ENCODE measurements at places on chromosomes 16 and 17.

DNA sequence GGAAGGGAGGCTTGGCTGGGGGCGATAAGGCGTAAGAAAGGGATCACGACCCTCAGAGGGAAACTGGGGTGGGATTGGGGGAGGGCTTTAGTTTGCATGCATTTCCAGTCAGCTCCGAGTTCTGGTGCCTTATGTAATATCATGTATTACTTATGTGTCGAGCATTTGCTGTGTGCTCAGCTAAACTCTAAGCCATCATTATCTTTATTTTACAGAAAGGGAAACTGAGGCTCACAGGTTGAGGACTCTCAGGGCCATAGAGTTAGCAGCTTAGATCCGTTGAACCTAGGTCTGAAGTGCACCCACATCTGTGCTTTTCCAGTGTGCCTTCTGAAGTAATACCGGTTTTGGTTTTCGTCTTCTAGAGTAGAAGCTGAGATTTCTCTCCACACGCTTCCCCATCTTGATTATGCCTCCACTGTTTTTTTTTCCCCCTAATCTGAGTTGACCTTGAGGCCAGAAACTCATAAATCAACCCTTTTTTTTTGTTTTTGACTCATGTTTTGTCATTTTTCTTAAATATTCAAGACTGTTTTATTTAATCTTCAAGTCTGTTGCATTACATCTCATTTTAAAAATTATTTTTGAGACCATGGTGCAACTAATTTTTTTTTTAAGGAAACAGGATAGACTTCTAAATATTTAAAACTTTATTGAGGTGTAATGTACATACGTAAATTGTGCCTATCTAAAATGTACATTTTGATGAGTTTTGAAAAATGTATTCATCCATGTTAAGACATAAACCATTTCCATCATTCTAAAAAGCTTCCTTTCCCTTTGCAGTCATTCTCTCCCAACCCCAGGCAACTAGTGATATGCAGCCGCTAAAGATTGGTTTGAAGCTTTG lies 741 bp downstream of the CYB5B start:
- no peak for DNase-seq

- DNase-seq = no peak
These were observed 2.3 kb downstream of the CCL4 start for GRCh38 chr17:36105781-36106492.

- no peak for DNase-seq
These were observed 102.7 kb downstream of the SDK2 start for GRCh38 chr17:73541561-73541981.

GRCh38 chr17:6589266-6589946 lies 33.1 kb upstream of the PITPNM3 start:
- DNase-seq = no peak

DNA sequence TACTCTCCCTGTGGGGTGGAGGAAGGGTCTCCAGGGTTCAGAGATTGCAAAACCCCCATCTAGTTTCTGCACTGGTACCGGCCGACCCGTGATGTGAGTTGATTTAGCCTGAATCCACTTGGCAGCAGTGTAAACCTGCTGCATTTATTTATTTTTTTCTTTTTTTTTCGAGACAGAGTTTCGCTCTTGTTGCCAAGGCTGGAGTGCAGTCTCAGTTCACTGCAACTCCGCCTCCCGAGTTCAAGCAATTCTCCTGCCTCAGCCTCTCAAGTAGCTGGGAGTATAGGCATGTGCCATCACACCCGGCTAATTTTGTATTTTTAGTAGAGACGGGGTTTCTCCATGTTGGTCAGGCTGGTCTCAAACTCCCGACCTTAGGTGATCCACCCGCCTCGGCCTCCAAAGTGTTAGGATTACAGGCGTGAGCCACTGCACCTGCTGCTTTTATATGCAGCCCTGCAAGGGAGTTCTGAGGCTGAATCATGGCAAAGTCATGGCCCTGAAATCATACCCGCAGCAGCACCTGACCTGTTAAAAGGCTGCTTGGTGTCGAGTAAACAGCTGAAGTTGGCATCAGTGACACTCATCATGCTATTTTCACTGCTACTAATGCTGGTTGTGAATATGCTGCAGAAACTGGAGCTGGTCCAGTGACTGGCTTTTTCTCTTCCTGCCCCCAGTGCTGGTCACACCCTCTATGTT lies 21.4 kb downstream of the DEXI start:
- DNase-seq = no peak

DNA sequence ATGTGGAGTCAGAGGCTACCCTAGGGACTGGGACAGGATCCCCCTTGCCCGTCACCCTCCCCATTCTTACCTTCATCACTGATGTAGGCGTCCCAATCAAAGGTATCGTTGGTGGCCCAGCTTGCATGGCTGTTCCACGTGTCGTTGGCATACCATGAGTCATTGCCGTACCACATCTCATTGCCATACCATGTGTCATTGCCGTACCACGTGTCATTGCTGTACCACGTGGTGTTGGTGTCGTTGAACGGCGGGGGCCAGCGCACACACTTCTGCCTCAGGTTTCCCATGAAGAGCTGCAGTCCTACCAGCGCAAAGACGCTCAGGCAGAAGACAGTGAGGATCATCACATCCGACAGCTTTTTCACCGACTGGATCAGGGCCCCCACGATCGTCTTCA lies 4.8 kb downstream of the SCN4A start:
- DNase-seq = no peak

- DNase-seq = no peak
These were observed 21.2 kb downstream of the CALB2 start for GRCh38 chr16:71379711-71380110.

DNA sequence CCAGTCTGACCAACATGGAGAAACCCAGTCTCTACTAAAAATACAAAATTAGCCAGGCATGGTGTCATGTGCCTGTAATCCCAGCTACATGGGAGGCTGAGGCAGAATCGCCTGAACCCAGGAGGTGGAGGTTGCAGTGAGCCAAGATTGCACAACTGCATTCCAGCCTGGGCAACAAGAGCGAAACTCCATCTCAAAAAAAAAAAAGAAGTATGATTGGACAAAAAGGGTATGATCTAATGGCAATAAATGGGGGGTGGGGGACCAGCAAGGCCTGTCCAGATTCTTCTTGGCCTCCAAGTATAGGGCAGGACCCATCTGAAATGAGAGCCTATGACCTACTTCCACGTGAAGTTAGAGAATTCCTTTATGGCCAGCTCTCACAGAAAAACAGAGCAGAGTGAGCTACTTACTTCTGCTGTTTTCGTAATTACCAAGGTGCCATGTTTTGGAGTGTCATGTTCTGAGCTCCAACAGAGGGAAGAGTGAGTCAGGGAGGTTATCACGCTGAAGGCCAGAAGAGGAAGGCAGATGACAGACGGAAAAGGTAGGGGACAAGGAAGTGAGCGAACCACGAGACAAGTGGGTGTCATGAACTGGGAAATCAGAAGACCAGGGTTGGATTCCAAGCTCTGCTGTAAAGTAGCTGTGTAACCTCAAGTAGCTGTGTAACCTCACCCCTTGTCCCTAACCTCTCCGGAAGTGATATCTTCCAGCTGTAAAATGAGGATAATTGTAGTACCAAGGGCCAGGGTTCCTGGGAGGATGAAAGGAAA lies 3.6 kb upstream of the ZMYND15 start:
- no peak for DNase-seq

- no peak for DNase-seq
These were observed 1.5 kb upstream of the ZNF207 start for GRCh38 chr17:32348483-32348800.

DNA sequence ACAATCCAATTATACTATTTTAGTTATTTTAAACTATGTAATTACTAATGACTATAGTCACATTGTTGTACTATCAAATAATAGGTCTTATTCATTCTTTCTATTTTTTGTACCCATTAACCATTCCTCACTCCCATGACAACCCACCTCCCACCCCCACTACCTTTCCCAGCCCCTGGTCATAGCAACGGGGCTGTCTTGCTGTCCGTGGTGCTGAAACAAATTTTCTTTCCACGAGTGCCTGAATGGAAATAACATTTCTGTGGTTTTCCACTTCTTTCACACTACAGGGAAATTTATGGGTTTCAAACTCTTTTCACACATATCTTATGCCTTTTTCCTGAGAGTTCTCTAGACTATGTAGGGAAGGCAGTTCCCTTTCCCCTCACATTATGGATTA lies 326.6 kb downstream of the PHKB start:
- no peak for DNase-seq

GRCh38 chr16:87607871-87608270 lies 5.6 kb downstream of the JPH3 start:
- no peak for DNase-seq

- DNase-seq = no peak
These were observed 4.4 kb downstream of the EPN3 start for GRCh38 chr17:50536683-50537646.

DNA sequence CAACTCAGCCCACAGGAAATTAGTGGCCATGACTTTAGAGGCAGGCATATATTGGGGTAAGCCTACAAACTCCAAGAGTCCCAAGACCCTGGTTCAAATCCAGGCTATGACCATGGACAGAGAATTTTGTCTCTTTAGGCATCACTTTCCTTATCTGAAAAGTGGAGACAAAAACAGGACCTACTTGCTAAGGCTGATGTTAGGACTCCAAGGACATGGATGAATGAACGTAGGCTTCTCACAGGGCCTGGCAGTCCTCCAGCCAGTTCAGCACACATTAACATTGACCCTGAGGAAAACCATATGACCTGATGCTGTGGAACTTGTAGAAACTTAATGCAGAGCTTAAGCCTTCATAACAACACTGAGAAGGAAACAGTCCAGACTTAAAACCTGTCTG lies 1.4 kb downstream of the FKBP10 start:
- DNase-seq = no peak
